Fibroblast of the conjunctiva (primary cell): ENCODE measurements at places on chromosomes 12 and 14.
A peak's percentile ranks its signal among the peaks of the same experiment; 100 is the strongest.

DNA sequence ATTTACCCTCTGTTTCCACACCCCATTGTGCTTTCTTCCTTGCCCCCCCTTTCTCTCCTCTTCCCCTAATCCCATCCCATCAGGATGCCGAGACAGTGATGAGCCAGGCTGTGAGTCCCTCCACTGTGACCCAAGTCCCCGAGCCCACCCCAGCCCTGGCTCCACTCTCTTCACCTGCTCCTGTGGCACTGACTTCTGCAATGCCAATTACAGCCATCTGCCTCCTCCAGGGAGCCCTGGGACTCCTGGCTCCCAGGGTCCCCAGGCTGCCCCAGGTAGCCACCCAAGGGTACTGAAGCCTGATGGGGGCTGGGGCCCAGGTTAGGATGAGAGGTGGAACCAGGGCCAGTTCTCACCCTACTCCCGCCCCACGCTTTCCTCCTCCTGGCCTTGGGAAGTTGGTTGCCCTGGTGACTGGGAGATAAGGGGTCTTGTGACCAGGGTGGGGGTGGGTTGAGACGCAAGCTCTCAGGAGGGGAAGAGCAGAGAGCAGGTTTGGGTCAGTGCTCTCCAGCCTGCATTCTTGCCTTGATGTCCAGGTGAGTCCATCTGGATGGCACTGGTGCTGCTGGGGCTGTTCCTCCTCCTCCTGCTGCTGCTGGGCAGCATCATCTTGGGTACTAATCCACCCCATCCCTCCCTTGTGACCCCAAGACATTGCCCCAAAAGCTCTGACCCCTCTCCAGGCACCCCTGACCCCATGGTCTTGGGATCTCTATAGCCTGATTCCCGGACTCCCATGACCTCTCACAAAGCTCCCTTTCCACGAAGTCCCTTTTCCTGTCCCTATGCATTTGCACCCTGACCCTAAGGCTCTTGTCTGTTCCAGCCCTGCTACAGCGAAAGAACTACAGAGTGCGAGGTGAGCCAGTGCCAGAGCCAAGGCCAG is 1.2 kb downstream of the AMHR2 start:
- DNase-seq: no peak

GRCh38 chr12:105455261-105455660 is 124.8 kb downstream of the C12orf75 start:
- DNase-seq: no peak

DNA sequence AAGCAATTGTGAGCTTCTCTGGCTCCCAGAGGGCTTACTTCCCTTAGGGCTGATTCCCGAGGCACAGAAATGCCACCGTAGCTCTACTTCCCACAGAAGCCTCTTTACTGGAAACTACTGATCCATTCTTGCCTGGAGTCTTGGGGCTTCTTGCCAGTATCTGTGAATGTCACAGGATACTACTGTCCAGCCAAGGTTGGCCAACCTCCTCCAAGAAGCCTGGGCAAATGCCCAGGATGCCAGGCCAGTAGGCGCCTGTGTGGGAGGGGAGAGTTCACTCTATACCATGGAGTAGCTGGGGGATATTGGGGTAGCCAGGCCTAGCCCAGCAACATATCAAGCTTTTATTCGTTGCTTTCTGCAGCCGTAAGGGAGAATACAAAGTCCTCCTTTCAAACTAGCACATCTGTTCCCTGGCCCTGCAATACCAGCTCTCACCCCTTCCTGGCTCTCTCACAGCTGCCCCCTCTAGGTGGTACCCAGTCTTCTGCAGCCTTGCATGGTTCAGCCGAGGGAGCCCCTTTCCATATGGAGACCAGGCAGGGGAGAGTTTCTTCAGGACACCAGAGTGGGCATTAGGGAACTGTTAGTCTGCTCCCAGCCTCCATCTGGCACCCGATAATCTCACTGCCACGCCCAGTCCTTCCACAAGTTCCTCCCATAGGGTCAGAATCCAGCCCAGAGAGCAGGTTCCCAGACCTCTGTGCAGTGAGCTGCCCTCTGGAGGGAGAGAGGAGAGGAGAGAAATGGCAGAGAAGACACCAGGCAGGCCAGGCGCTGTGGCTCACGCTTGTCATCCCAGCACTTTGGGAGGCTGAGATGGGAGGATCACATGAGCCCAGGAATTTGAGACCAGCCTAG is 24.3 kb upstream of the PLEK2 start:
- no peak for DNase-seq

DNA sequence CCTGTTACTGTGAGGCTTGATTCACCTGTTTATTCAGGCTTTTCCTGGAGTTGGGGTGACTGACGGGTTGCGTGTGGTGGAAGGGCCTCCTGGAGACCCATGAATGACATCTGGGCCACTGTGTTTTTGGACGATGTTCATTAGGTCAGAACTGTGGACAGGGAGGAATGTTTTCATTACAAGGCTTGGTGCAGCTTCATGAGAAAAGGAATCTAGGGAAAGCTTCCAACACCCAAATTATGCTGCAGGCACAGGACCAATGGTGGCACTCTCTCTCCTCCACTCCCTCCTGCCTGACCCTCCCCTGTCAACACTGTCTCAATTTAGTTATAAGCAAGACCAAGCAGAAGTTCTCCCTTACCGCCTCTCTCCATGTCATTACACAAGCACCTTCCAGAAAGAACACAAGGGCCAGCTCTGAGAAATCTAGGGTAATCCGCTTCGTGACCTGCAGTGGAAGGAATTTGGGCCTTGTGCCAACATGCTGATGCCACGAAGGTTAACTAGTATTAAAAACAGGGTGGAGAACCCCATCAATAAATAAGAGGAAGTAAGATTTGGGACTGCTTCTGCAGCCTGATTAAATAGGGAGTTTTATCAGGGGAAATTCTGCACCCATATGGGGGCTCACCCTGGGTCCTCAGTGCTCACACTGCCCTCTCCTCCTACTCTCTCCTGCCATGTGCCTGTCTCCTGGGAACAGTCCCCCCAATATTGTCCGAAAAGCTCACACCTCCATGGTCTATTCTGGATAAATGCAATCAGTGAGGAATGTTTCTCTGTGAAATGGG is 200.3 kb downstream of the KTN1 start:
- peak; percentile 44 for DNase-seq

DNA sequence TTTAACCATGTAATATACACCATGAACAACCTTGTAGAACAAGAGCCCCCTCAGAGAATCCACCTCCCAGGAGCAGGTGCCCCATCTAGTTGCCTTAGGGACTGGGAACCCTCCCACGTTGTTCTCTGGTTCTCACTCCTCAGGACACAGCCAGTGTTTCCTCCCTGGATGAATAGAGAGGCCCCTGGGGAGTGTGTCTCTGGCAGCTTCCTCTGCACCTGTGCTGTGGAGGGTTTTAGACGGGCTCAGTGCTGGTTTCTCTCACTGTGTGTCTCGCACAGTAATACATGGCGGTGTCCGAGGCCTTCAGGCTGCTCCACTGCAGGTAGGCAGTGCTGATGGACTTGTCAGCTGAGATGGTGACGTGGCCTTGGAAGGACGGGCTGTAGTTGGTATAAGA is 581.3 kb downstream of the TMEM121 start:
- DNase-seq: no peak
